GM23338 (cell line): ENCODE measurements at places on chromosomes 1 and 21. TPM values are rescaled to one million over a fixed set of nuclear protein-coding genes. Genes with fewer than 3 reads are reported as not detected.

The LCE1B gene
- total RNA-seq: not detected in 2 replicates

The OR2T33 gene
- total RNA-seq: 0.28 TPM in 1 of 2 replicates, not detected in the other

- no peak for DNase-seq
- H3K36me3 ChIP-seq: no peaks in the 10 kb centered on the region
- H3K27me3 ChIP-seq: peaks cover 22% of the 10 kb centered on the region
- no peaks in the 10 kb centered on the region for H3K4me1 ChIP-seq
These were observed 17.7 kb downstream of the TBX15 start for GRCh38 chr1:118970451-118970850.

DNA sequence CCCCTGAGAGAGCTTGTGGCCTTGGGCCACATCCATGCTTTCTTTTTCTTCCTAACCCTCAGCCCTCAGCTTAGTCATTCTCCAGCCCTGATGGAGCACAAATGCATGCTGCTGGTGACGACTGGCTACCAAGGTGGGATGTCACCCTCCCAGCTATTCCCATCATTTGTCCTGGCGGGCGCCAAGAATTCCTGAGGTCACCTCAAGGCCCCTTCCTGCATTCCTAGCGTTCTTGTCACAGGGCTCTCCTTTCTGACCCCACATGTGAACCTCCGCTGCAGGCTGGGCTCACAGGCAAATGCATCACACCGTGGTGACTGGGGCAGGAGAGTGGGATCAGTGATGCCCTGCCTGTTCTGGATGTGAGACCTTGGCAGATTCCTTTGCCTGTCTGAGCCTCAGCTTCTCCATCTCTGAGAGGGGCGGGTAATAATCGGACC lies 53.4 kb upstream of the IFFO2 start:
- peak; percentile 57 for DNase-seq
- H3K27ac ChIP-seq: no peak overlapping the region
- H3K4me3 ChIP-seq: no peak overlapping the region
- H3K36me3 ChIP-seq: no peaks in the 10 kb centered on the region
- peaks cover 18% of the 10 kb centered on the region for H3K4me1 ChIP-seq

The RNF186 gene
- not detected in 2 replicates for total RNA-seq

DNA sequence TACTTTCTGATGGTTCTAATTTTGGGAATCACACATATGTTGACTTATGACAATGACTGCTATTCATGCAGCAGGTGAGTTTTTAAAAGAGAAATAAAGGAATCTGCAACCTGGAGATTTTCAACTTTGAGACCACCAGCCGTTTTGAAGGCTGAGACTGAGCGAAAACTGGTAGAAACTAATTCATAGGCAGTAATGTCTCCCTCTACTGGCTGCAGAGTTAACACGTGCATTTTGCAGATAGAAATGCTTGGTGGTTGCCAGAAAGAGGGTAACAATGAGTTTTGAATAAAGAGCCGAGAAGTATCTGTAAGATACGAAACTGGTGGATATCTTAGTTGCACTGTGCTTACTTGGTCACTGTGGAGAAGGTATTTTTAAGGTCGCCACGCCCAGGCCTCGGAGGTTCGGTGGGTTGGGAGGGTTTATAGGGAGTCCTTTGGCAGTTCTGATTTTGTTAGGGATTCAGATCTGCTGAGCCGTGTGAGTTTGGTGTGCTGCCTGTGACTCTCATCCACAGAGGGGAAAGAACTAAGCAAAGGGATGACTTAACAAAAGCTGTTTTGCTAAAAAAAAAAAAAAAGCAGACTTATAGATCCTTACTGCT lies 83.0 kb downstream of the RYR2 start:
- DNase-seq: peak; percentile 84
- no peak overlapping the region for H3K4me3 ChIP-seq
- H3K36me3 ChIP-seq: no peaks in the 10 kb centered on the region

DNA sequence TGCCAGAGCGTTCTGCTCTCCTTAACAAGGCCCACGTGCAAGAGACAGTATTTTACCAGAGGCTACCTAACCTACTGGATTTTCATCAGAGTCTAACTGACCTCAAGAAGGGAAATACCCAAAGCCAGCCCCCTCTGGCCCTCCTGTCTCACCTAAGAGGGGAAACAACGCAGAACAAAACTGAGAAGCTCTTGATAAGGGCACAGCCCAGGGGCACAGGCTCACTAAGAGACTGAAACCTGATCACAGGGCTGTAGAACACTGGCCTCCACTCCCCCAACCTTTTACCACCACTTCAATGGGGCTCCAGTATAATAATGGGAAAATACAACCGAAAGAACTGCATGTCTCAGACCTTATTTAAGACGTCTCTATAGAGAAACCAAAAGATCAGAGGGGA lies 449.5 kb upstream of the CAMK1G start:
- H3K4me3 ChIP-seq: no peak overlapping the region
- H3K27ac ChIP-seq: no peak overlapping the region
- no peaks in the 10 kb centered on the region for H3K27me3 ChIP-seq
- no peak for DNase-seq
